Cardiac fibroblast (primary cell): ENCODE measurements at places on chromosomes 1 and 21.
A peak's percentile ranks its signal among the peaks of the same experiment; 100 is the strongest.

- DNase-seq = no peak
Observed at GRCh38 chr1:47507144-47507543, 69.3 kb downstream of the FOXD2 start.

DNA sequence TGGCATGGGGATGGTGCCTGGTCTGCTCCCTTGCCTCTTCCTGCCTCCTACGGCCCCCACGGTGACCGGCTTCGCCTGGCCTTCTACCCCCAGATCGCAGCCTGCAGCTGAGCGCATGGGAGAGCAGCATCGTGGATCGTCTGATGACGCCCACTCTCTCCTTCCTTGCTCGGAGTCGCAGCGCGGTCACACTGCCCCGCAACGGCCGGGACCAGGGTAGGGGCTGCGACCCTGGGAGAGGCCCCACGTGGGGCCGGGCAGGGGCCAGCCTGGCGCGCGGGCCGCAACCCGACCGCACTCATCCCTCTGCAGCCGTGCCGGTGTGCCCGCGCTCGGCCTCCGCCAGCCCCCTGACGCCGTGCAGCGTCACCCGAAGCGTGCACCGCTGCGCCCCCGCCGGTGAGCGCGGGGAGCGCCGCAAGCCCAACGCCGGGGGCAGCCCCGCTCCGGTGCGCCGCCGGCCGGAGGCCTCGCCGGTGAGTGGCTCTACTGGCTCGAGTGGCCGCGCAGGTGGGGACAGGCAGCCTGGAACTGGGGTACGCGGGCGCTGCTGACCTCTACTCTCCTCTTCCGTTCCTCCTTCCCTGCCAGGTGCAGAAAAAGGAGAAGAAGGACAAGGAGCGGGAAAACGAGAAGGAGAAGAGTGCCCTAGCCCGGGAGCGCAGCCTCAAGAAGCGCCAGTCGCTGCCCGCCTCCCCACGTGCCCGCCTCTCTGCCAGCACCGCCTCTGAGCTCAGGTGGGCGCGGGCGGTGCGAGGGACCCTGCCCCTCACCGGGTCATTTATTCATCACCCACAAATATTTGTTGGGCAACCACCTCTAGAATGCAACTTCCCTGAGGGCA, 20.4 kb downstream of the MAP7D1 start:
- DNase-seq = no peak

- DNase-seq = peak; percentile 59
Observed at GRCh38 chr1:167066333-167067122, 23.6 kb downstream of the GPA33 start.

DNA sequence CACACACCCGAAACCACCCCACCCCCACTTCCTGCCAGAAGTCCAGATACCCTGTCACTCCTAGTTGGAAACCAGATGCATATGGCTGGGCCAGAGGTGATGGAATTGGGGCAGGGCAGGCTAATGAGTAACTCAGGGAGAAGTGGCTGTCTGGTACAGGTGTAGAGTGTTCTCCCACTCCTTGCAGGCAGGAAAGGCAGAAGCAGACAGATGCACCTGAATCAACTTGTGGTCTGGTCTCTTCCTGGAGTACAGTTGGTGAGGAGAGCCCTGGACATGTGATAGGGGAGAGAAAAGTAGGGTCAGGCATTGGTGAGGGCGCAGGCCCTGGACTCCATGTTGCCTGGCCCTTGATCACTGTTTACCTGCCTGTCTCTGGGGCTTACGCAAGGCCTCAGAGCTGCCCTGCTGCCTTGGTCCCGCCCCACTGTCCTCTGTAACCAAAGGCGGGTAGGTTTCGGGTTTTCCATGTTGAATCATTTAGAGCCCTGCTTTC, 2.5 kb downstream of the CGN start:
- no peak for DNase-seq

DNA sequence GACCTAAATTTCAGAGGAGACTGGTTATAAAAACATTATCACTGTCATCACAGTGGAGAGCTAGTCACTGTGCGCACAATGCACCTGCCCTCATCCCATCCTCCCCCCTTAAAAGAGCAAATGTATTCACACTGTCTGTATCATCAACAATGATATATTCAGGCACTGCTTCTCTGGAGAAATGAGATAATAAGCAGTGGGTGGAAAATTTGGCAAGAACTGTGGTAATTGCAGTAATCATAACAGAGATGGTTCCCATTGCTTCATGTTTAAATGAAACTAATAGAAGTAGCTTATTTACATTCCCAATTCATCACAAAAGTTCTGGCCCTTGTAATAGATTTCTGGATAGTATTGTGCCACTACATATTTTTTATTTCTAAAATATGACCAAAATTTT, 867.4 kb upstream of the ADGRL2 start:
- DNase-seq = no peak

- DNase-seq = peak; percentile 77
Observed at GRCh38 chr21:35658242-35658641, 402.1 kb downstream of the SETD4 start.

- peak; percentile 35 for DNase-seq
Observed at GRCh38 chr1:155651861-155652661, 36.5 kb downstream of the YY1AP1 start.
